ENCODE measurements at places on chromosomes 1 and 21.

GRCh38 chr21:31287201-31287600 is 56.9 kb downstream of the TIAM1 start:
- no peak for DNase-seq

GRCh38 chr1:183029591-183030000 is 6.4 kb downstream of the LAMC1 start:
- no peak for DNase-seq

- DNase-seq: no peak
Measured at GRCh38 chr1:75908717-75909152, 23.5 kb downstream of the ASB17 start.

DNA sequence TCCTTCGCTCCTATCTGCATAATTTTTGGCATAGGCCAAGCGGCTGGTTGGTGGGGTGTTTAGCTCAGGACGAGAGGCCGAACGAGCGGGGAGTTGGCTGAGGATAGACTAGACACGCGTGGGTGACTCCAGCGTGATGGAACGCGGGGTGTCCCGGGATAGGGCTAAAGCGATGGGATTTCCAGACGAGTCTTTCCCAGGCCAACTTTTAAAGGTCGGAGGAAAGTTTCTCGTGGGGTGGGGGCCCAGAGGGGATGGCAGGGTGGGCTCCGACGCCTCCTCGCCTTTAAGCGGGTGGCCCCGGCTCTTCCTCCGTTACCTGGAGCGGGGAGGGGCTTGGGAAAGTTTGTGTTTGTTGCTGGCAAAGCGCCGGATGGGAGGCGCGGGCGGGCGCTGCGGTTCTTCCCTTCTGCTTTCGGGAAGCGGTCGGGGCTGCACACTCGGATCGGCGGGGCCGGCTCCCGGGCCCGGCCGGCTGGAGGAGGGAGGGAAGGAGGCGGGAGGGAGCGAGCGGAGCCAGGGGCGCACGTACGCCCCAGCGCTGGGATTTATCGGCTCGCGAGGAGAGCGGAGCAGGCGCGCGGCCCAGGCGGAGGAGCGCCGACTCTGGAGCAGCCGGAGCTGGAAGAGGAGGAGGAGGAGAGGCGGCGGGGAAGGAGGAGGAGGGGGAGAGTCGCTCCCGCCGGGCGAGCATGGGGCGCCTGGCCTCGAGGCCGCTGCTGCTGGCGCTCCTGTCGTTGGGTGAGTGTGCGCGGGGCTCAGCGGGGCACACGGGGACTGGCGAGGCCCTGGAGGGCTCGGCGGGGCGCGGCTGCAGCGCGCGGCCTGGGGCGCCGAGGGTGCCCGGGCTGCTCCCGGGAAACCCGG is at the start of gene PTGFRN:
Gene PTGFRN (plus strand): TSS at position 405 of the 867 bp plus-strand sequence. CDS start 288 bp downstream, at position 693.
- no peak for DNase-seq

- no peak for DNase-seq
Measured at GRCh38 chr1:162326559-162326958, 50.1 kb downstream of the SPATA46 start.

- peak; percentile 22 for DNase-seq
Measured at GRCh38 chr1:64268653-64269557, 65.5 kb downstream of the UBE2U start.

DNA sequence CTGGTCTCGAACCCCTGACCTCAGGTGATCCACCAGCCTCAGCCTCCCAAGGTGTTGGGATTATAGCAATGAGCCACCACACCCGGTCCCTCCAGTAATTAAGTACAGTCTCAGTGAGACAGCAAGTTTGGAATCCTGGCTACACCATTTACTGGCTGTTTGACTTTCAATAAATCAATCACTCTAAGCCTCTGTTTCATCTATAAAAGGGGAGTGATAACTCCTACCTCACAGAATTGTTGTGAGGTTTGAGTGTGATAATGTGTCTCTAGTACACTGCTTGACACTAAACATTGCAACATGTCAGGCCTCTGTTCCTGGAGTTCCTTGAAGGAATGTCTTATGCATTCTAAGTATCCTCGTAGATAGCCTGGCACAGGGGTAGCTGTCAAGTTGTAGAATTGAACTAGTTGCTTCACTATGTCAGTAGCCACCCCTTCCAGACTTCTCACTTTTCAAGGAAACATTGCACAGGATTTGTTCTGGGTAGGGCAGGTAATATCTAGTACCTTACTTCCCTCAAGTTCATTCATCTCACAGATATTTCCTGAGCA is 12.4 kb downstream of the ENTREP3 start:
- no peak for DNase-seq

DNA sequence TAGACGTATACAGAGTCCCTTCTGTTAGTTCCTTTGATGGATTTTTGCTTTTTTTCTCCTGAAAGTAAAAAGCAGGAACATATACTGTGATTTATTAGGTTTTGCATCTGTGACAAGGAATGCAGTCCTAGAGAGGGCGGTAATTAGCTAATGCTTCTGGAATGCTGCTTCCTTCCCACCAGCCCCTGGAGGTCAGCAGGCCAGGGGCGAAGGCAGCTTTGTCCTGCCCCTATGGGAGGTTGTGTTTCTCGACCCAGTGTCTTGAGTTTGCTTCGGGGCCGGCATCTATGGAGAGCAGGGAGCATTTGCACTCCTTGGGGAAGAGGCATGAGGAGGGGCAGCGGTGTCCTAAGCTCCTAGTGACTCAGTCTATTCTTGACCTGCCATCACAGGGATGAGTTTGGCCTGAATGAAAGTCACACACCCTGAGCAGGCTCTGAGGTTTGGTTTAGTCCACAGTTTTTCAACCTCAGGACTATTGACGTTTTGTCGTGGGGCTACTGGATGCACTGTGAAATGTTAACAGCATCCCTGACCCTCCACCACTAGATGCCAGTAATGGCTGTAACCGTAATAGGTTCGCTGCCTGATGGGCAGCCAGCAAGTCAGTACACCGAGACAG is 85.0 kb upstream of the KCNJ15 start:
- no peak for DNase-seq

- no peak for DNase-seq
Measured at GRCh38 chr1:181097242-181097641, 8.7 kb downstream of the IER5 start.

GRCh38 chr21:30408782-30409494 is 13.1 kb downstream of the KRTAP13-1 start:
- DNase-seq: no peak

- DNase-seq: no peak
Measured at GRCh38 chr1:245118806-245119205, 36.0 kb upstream of the KIF26B start.

DNA sequence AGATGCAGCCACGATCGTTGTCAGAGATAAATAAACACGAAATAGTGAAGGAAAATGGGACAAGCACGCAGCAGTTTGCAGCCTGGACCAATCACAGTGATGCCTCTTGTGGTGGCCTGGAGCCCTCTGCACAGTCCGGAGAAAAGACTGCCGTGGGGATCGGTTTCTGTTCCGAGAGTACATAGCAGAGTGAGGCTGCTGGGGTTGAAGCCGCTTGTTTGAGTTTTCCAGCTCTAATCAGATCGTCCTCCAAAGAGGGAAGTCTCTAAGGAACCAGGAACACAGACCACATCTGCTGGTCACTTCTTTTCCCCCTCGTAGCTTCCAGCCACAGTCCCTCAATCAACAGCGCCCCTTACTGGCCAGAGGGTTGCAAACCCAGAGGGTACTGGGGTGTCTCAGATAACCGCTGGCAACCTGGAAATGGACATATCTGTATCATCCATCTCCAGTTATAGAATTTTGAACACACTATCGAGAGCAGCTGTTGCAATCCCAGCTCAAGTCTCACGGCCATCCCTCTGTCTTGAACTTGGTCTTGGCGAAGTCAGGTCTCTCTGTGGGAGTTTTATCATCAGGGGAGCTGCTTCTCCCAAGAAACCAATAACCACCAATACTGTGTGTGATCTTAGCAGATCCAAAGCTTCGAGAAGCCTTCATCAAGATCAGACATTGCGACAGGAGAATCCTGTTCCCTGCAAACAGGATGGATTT is 57.4 kb downstream of the OLIG1 start:
- peak; percentile 37 for DNase-seq

GRCh38 chr1:201845331-201846083 is 16.6 kb downstream of the IPO9 start:
- DNase-seq: no peak

DNA sequence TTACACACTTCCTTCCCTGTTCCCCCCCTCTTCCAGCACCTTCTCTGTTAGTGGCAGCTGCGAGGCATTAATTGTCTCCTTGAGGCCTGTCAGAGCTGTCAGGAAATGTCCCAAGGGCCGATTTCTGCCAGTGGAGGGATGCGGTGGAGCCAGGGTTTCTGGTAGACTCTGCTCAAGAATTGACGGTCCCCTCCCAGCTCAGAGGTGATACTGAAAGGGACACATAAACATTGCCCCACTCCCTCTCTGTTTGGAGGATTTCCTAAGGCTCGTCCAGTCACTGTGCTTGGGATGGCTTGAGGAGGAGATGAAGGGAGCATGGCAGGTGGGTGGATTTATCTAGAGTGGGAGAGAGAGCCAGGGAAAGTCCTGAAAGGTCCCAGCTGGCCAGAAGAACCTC is 61.4 kb upstream of the CD34 start:
- no peak for DNase-seq

- no peak for DNase-seq
Measured at GRCh38 chr1:14238472-14239307, 359.8 kb upstream of the KAZN start.

- no peak for DNase-seq
Measured at GRCh38 chr1:102529446-102529845, 532.7 kb upstream of the OLFM3 start.

GRCh38 chr1:169024800-169025271 is 81.7 kb upstream of the ATP1B1 start:
- peak; percentile 57 for DNase-seq

- no peak for DNase-seq
Measured at GRCh38 chr1:34479731-34480130, 275.1 kb upstream of the GJB5 start.

- no peak for DNase-seq
Measured at GRCh38 chr1:182126272-182126800, 64.8 kb upstream of the ZNF648 start.

GRCh38 chr1:229031061-229031460 is 239.8 kb upstream of the RAB4A start:
- no peak for DNase-seq

DNA sequence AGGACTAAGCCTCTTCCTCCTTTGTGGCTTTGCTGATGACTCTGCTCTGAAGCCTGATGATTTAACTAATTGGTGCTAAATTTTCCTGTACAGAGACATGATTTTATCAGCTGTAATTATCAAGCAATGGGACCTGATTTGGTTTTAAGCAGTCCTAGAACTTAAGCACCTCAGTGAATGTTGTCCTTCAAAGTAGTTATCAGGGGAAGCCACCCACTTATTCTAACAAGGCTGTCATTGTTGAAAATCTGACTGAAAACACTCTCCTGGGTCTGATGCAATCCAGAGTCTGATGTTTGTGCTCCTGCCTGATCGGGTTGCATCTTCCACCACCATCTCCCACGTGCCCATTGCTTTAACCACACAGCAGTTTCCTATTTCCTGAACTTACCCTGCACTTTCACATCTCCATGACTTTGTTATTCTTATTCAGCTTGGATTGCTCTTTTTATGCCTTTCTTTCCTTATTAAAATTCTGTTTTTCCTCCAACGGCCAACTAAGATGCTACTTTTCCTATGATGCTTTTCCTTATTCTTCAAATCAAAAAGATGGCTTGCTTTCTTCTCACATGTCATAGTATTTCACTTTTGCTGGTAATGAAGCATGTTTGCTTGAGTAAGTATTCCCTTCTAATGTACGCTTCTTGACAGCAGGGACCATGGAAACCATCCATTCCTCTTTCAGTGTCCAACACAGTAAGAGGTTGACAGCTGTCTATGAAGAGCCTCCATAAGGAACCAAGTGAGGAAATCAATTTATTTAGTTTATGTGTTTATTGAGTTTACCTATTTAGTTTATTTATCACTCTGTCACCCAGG is 55.0 kb downstream of the S1PR1 start:
- DNase-seq: no peak

DNA sequence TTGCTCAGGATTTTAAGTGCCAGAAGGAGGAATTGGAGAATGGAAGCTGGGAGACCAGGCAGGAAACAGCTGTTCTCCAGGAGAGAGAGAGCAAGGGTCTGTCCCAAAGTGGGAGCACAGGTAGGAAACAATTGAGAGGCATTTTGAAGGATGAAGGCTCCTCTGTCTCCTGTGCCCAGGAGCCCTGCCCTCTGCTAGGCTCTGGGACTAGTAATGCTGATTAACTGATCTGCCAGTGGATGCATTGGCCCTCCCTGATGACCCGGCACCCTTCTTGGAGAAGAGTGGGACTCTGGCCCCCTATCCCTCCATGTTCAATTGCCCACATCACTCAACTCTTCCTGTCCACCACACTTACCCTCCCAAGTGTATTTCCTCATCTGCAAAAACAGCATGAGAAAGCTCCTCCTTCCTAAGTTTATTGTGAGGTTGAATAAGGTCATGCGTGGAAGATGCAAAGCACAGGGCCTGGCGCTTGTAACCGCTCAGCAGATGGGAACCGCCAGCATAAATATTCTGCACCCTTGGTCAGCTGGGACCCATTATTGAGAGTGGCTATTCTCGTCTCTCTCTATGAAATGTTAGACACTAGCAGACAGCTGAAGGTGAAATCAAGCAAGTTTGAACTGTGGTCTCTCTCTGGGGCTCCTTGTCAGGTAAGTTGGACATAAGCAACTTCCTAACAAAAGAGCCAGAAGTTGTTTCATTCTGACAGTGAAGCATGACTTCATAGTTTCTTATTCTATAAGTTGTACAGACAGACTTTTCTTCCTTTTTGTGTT is 63.0 kb upstream of the ANGPTL1 start:
- DNase-seq: no peak

GRCh38 chr1:174748586-174748985 is 251.2 kb upstream of the CACYBP start:
- no peak for DNase-seq

DNA sequence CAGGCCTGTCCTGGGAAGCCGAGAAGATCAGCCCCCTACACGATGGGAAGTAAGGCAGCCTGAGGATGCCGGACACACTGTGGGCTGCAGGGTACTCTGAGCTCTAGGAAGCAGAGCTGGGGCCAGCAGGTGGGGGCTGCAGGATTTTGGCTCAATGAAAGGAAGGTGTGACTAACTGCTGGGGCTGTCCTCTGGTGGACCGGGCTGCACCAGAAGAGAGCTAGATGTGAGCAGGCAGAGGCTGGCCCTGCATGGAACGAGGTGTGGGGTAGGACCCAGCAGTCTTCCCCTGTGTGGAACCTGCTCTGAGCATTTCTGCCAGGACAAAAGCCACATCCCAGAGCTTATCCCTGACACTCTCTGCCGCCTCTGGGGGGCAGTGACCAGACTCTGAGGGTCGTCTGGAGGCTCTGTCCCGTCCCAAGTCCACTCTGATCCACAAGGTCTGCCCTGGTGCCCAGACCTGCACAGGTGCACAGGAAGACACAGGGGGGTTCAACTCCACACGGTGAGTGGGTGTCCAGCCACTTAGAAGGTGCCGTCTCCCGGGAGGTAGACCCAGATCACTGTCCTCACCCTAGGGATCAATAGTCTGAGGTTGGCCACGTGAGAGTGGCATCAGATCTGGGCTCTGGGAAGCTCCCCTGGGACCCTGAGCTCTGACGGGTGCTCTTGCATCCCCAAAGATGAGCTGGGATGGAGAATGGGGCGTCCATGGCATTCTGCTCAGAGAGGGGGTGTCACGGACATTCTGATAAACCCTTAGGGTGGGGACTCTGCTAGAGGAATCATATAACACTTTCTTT is 187.6 kb upstream of the VAMP3 start:
- DNase-seq: no peak

Measured in GM18507 (cell line).